ENCODE measurements at places on chromosomes 12 and 14. TPM values are rescaled to one million over a fixed set of nuclear protein-coding genes. Genes with fewer than 3 reads are reported as not detected.

Gene NRXN3
- 0.29 TPM for total RNA-seq

DNA sequence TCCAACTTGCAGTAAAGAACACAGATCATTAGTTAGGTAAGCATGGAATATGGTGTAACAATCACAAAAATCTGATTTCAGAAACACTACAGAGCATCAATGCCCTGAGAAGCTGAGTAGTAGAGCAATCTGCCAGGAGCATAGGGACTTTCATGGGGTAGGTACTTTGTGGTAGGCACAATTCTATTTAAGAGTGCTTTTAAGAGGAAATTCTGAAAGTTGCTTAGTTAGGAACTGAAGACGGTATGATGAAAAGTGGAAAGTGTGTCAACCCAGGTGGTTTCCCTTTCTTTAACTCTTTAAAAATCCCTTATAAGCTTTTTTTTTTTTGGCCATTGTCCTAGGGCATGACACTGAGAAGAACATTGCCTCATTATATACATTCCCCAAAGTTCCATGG lies 535.7 kb upstream of the FBXO33 start:
- no peak for DNase-seq

DNA sequence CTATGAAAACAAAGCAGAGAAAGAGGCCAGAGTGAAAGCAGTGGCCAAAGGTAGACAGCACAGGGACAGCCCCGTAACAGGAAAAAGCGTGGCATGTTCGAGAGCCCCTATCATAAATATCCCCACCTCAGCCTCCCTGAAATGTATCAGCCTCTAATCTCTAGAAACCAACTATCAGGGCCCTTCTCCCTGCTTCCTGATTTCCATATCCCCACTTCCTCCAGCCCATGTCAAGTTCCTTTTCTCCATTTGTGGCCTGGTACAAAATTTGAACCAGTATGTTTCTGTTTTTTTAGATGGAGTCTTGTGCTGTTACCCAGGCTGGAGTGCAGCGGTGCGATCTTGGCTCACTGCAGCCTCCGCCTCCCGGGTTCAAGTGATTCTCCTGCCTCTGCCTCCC lies 16.9 kb downstream of the DEPDC4 start:
- no peak for DNase-seq

GRCh38 chr12:89833337-89834252 lies 125.0 kb upstream of the ATP2B1 start:
- DNase-seq, result no peak

GRCh38 chr12:94707892-94708291 lies 57.5 kb upstream of the TMCC3 start:
- no peak for DNase-seq

Gene SRGAP1
- 3.4 TPM for total RNA-seq

DNA sequence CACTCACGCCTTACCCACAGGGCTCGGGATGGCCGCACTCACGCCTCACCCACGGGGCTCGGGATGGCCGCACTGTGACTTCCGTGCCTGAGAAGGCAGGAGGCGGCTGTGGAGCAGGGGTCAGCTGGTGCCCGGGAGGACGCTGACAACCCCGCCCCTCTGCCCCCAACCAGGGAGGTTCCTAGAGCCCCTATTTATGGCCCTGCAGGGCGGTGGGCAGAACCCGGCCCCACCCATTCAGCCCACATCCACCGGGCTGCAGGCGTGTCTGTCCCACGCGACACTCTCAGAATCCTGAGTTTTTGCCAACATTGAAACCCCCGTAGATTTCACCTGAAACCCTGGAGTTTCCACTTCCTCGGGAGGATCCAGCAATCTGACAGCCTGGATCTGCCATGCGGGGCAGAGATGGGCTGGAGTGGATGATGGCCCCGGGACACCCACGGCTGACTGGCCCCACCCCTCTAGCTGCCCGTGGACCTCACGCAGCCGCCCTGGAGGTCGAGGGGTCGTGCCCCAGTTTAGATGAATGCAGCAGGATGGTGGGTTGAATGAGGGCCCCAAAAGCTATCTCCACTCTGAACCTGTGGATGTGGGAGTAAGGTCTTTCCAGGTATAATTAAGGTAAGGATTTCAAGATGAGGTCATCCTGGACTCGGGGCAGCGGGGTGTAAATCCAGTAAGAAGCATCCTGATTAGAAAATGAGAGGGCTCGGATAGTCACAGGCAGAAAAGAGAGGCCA lies 20.4 kb downstream of the GALNT9 start:
- DNase-seq, result no peak

DNA sequence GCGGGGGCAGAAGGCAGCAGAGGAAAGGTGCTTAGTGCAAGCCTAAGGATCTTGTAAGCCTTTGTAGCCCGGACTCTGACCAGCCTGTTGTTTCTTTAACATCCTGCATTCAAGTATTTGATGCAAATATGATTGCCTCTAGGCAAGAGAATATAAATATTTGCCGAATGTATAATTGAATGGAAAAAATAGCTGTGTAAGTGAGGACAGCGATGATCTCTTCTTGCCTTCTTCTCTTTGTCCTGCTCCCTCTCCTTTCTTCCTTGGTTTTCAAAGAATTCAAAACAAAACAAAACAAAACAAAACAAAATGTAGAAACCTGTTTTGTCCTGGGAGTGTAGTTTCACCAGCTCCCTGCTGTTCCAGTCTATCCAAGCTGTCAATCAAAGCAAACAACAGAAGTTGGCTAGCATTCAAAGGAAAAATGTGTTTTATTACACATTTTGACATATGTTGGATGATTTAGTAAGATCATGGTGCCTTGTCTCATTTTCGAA lies 74.9 kb upstream of the CPM start:
- DNase-seq, result no peak

GRCh38 chr12:133190176-133190575 lies 8.9 kb downstream of the ZNF268 start:
- no peak for DNase-seq
